Iris pigment epithelial cell (primary cell): ENCODE measurements at places on chromosomes 3 and 15.

GRCh38 chr3:55721716-55722484 is 234.8 kb upstream of the WNT5A start:
- peak; percentile 59 for DNase-seq

DNA sequence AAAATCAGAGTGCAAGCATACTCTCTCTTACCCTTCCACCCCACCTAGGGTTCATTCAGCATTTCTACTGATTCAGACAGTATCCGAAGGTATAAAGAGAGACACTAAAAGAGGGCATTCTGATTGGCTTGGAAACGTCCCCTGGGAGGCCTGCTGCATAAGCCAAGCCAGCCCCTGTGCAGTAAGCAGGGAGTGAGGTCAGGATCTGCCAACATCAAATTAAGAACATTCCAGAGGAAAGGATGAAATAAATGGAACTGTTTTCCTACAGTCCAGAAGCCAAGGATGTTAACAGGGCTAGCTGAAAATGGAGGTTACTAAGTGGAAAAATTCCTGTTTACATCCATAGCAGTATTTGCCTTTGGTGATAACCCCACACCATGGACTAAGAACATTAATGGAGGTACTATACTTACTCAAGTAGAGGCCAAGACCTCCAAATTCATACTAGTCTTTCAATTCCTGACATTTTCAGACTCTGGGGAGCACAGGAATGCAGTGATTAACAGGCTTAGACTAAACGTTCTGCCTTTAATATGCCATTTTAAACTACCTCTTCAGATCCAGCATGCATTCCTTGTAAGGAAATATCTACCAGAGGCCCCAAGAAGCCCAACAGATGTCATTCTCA is 34.5 kb downstream of the NPTN start:
- DNase-seq = no peak

DNA sequence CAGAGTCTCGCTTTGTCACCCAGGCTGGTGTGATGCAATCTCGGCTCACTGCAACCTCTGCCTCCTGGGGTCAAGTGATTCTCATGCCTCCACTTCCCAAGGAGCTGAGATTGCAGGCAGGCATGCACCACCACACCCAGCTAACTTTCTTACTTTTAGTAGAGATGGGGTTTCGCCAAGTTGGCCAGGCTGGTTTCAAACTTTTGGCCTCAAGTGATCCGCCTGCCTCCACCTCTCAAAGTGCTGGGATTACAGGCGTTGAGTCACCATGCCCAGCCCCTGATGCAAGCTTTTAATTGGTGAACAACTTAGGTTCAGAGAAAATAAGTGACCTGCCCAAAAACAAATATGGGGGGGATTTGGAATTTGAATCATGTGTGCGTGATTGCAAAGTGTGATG is 246.2 kb downstream of the LRTM1 start:
- no peak for DNase-seq

- DNase-seq = no peak
Measured at GRCh38 chr3:162073422-162073975, 576.9 kb downstream of the OTOL1 start.

- DNase-seq = no peak
Measured at GRCh38 chr3:126968391-126969390, 14.2 kb upstream of the PLXNA1 start.
